ENCODE measurements at places on chromosomes 5 and 9.

- DNase-seq, result no peak
Measured at GRCh38 chr5:99320436-99320835, 391.6 kb upstream of the CHD1 start.

GRCh38 chr9:124282442-124283227 is 24.9 kb downstream of the NEK6 start:
- no peak for DNase-seq

- no peak for DNase-seq
Measured at GRCh38 chr5:103454770-103455169, 107.8 kb downstream of the NUDT12 start.

DNA sequence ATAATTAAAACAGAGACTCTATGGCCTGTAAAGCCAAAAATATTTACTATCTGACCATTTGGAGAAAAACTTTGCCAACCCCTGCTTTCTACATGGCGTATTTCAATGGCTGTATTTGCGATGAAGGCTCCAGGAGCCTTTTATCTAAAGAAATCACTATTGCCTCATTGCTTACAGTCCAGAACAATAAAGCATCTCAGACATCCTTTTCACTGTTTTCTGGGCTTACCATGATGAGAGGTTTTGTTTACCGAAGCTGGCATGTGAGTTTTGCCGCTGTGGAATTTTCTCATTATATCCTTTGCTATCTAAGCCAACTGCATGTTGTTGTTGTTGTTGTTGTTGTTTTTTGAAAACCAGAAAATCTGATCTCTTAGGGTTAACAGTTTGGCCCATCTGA is 13.9 kb downstream of the PALM2AKAP2 start:
- no peak for DNase-seq

DNA sequence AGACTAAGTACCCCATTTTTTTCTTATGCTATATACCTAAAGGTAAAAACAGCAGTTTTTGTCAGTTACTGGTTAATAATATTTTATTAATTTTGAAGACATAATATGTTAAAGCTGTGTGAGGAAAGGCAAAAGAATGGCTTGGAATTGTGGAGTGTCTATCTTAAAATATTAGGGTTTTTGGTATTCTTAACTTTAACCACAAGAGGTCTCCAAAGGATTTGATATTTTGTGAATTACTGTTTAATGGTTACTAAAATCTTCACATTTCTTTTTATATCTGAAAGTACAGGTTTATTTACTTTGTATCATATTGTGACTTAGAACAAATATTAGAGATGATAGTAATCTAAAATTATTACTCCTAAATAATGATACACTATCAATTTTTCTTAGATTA is 32.0 kb upstream of the DHFR start:
- no peak for DNase-seq

GRCh38 chr9:124820698-124821623 is 32.3 kb upstream of the WDR38 start:
- no peak for DNase-seq

- no peak for DNase-seq
Measured at GRCh38 chr5:171425596-171426244, 6.3 kb downstream of the FGF18 start.

GRCh38 chr9:114051281-114051680 is 26.8 kb downstream of the AMBP start:
- DNase-seq, result no peak

GRCh38 chr5:60163762-60164161 is 270.2 kb upstream of the PDE4D start:
- no peak for DNase-seq

DNA sequence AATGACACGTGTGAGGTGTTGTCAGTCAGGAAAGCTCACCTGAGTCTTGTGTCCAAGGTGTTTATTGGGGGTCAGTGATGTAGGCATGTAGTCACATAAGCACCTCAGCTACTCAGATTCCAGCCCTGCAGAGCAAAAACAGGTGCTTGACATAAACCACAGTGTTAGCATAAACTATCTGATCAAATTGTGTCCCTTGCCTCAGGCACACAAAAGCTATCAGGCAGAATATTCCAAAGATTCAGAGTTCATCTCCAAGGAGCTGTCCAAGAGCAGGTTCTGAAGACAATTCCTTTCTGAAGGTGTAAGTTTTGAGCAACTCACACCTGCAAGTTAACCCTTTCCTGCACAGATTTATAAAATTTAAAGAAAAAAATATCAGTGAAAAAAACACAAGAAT is 102.2 kb upstream of the ITGA1 start:
- DNase-seq, result no peak

GRCh38 chr5:37111426-37112382 is 137.5 kb downstream of the CPLANE1 start:
- no peak for DNase-seq

GRCh38 chr9:97425973-97426336 is 14.1 kb downstream of the TDRD7 start:
- no peak for DNase-seq

GRCh38 chr9:83296123-83296522 is 233.2 kb upstream of the RASEF start:
- DNase-seq, result no peak

GRCh38 chr9:103804077-103804735 is 289.9 kb upstream of the SMC2 start:
- no peak for DNase-seq

GRCh38 chr9:134871697-134872340 is 8.8 kb upstream of the FCN2 start:
- DNase-seq, result no peak

DNA sequence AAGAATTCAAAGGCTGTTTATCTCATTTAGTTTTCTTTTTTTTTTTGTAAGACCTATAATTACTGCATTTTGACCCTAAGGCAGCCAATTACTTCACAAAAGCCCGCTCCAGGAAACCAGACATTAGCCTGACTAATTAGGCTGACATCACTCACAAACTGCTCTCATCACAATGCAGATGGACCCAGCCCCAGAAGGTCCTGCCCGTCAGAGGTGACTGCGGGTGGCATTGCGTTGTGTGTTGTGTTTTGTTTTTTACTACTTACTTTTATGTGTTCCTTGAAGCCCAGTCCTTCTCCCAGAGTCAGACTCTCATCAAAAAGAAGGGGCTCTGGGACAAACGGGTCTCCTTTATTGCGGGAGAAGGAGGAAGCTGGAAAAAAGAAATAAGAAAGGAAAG is 172.2 kb downstream of the HSD17B3 start:
- DNase-seq, result no peak

- DNase-seq, result no peak
Measured at GRCh38 chr9:123119566-123119965, 86.1 kb downstream of the GPR21 start.

DNA sequence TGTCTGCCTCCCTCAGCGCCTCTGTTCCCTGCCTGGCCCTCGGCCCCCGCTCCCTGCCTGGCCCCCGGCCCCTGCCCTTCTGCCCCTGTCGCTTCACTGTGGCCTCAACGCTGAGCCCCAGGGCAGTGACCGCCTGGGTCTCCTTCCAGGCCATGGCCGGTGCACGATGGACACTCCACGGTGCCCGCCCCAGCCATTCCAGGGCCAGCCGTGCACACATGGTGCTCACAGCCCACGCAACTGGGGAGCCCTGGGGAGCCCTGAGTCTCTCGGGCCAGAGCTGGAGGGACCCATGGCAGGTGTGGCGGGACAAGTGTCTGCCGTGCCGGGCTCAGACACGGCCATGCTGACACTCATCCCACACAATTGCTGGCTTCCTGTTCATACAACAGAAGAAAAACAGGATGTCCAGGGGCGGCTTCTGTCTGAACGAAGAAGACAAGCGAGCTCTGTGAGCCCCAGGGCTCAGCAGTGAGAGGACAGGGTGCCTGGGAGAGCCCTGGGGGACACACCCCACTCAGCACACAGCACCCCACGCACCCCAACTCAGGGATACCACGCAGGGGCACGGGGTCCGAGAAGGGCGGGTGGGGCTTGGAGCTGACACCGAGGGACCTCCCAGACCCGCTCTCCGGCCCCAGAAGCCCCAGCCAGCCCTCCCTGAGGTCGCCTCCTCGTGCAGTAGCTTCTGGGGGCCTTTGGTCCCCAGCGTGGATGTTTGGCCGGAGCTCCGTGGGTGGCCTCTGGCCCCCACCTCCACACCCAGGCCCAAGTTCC is 35.7 kb downstream of the EXD3 start:
- DNase-seq, result no peak

GRCh38 chr9:86405086-86405491 is 50.9 kb upstream of the TUT7 start:
- DNase-seq, result no peak

GRCh38 chr9:118446943-118447639 is 742.9 kb downstream of the TLR4 start:
- DNase-seq, result no peak

DNA sequence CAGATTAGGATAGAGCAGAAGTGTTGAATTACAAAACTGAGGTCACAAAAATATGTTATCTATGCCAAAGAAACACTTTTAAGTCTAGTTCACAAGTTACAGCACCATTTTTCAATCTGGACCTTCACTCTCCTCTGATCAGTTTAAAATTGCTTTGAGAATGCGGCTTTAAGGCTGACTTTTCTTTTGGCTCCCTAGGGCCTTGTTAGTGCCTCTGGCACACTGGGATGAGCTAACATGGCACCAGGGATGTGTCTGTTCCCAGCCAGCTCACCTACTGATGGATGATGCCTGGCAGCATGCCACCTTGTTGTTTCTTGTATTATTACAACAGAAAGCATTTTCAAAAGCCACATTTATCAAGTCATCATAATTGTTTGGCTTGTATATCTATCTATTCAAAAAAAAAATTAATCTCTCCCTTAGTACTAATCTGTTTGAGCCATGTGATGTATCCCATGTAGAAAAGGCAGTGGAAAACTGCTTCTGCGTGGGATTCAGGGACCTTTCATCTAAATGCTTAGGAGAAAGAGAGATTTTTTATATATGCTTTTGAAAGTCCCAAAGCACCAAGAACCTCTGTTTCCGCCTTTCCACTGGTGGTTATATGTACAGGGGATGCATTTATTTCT is 46.6 kb downstream of the ADAMTSL1 start:
- no peak for DNase-seq

- no peak for DNase-seq
Measured at GRCh38 chr5:87268970-87269377, 1.3 kb downstream of the RASA1 start.

DNA sequence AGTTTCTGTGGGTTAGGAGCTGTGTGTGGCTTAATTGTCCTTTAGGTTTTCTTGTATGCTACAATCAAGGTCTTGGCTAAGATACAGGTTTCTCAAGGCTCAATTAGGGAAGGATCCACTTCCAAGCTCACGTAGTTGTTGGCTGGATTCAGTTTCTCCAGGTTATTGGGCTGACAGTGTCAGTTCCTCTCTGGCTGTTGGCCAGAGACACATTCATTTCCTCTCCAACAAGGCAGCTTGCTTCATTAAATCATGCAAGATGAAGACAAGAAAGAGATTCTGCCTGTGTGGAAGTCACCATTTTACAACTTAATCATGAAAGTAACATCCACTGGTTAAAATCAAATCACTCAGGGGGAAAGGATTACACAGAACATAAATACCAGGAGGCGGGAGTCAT is 275.7 kb upstream of the KIF2A start:
- no peak for DNase-seq

- DNase-seq, result no peak
Measured at GRCh38 chr9:118473521-118473920, 769.3 kb downstream of the TLR4 start.

- no peak for DNase-seq
Measured at GRCh38 chr5:172952034-172952511, 7.2 kb upstream of the RPL26L1 start.

- no peak for DNase-seq
Measured at GRCh38 chr5:104659497-104659896, 1096.9 kb upstream of the NUDT12 start.

- DNase-seq, result no peak
Measured at GRCh38 chr9:125757834-125758233, 10.7 kb downstream of the PBX3 start.

GRCh38 chr9:91181541-91181940 is 180.2 kb downstream of the AUH start:
- no peak for DNase-seq

- no peak for DNase-seq
Measured at GRCh38 chr9:19033015-19033414, at the start of gene SAXO1. Gene SAXO1 (minus strand): TSS chr9:19033209. CDS start chr9:19032908, 301 bp downstream.

- no peak for DNase-seq
Measured at GRCh38 chr5:160649304-160649703, 202.7 kb downstream of the ATP10B start.

DNA sequence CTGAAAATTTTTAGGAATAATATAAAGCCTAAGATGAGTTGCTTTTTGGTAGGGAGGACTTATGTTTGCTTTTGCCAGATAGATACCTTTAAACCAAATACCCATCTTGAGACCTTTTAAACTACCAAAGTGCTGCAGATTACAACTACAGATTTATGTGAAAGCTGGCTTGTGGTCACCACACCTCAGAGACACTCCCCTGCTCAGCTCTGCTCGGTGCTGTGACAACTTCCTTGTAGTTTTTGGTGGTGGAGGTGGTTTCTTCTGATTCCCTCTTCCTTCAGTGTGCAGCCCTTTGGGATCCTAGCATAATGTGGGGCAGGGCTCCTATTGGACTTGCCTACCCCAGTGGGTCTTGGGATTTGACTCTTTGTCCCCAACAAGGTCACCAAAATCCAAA is 29.2 kb downstream of the GARNL3 start:
- no peak for DNase-seq

DNA sequence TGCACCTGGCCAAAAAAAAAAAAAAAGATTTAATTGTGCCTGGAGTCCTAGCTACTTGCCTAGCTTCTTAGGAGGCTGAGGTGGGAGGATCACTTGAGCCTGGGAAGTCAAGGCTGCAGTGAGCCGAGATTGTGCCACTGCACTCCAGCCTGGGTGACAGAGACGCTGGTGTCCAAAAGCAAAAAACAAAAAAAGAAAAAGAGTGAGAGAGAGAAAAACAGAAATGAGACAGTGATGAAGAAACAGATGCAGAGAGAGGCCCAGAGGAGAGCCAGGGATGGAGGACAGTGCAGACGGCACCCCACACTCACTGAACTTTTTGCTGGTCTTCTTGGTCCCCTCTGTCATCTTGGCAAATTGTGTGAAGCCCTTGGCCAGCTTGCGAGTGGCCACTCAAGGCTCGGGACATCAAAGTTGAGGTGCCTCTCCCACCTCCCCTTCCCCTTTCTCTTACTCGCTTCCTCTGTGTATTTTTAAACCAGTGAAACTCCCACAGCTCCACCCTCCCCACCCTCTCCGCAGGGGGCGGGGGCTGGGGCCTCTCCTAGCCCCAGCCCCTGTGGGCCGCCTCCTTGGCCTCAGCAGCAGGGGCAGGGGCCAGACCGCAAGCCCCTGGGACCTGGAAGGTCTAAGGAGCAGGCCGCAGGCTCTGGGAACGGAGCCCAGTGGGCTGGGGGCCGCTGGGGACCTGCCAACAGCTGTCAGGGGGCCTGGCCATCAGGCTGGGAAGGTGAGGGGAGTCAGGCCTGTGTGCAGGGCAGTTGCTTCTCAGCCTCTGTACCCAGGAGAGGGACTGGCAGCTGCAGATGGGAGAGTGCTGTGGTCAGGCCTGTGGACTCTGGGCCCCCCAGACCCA is at the start of gene SH2D3C:
Gene SH2D3C, minus strand, starts transcription at position 387 of the 856 bp plus-strand sequence. Its CDS starts 39 bp downstream, at position 348.
- DNase-seq, result no peak

DNA sequence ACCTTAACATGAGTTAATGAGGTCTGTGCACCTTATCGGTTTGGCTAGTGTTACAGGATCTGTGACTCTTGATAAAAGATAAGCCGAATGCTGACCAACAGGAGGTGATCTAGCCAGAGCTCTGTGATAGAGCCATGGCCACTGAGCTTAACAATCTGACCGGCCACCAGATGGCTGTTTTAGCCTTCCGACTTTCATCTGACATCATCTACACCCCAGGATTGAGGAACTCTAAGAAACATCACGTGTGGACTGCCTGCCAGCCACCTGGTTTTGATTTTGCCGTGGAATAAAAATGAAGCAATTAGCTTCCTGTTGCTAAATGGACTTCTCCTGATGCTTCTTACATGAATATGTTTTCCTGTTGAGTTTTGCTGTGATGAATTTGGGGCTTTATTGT is 281.3 kb downstream of the CEMIP2 start:
- DNase-seq, result no peak

GRCh38 chr9:91782708-91783214 is 167.3 kb downstream of the ROR2 start:
- DNase-seq, result no peak

Measured in C1 segment of cervical spinal cord (tissue), 14 donors.